ENCODE measurements at places on chromosomes 4 and X.

- no peak for DNase-seq
These were observed 140.7 kb upstream of the SMIM31 start for GRCh38 chr4:164613256-164613655.

DNA sequence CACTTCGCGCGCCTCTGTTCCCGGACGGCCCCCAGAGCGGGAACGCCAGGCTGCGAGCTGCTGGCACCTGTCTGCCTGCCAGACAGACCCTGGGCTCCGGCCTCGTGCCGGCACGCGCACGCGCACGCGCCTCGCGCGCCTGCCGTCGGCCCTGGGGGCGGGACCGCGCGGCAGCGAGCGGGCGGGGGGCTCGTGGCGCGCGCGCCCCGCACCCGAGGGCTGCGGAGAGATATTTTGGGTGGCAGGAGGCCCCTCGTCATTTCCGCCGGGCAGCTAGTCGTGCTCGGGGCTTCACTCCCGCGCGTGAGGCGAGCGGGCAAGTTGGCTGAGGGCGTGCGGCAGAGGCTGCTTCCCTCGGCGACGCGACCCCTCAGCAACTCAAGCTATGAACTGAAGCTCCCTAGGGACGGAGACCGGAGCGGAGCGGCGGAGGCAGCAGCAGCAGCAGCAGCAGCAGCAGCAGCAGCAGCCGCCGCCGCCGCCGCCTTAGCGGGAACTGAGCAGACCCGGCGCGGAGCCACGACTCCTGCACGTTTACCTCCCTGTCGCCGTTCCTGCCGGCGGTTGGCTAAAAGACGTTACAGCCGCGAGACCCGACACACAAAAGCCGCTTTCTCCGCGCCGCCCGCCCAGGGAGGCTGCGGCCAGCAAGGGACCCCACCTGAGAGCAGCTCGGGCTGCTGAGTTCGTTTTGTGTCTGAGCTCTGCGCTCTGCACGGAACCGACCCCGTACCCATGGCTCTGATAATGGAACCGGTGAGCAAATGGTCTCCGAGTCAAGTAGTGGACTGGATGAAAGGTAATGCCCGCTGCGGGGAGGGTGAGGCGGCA is at the start of gene CNKSR2:
Gene CNKSR2 (plus strand): TSS at position 256 of the 831 bp plus-strand sequence. CDS start 480 bp downstream, at position 736.
- DNase-seq, result peak; percentile 11

DNA sequence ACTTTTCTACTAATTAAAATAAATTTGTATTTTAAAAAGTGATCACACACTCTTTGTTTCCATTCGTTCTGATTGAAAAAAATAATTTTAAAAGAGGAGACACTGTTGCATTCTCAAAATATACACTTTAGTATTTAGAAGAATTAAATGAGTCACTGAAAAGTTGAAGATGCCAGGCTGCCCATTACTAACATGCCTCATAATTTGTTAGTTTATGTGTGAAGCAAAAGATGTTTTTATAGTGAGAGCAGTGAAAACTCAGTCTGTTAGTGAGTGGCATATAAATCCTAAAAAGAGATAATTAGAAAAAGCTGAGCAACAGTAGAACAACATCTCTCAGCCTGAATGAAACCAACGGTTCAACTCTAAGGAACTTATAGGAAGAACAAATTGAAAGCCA is 143.4 kb downstream of the CDS1 start:
- no peak for DNase-seq

DNA sequence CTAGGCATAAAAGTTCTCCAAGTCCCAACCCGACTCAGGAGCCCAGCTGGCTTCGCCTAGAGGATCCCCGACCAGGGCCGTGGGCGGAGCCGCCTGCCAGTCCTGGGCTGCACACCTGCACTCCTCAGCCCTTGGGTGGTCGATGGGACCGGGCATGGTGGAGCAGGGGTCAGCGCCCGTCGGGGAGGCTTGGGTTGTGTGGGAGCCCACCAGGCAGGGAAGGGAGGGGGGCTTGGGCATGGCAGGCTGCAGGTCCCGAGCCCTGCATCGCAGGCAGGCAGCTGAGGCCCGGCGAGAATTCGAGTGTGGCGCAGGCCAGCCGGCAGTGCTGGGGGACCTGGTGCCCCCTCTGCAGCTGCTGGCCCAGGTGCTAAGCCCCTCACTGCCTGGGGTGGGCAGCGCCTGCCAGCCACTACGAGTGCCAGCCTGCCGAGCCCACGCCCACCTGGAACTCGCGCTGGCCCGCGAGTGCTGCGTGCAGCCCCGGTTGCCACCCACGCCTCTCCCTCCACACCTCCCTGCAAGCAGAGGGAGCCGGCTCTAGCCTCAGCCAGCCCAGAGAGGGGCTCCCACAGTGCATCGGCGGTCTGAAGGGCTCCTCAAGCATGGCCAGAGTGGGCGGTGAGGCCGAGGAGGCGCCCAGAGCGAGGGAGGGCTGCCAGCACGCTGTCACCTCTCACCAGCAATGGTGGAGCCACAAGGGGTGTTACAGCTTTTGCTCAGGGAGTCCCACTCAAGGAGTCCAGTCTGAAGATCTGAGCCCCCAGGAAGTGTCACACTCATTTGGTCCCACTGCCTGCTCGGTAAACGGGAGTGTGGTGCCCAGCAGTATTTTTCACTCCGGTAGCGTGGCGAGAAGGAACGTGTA is 38.9 kb downstream of the SPRY1 start:
- no peak for DNase-seq

- DNase-seq, result no peak
These were observed 128.6 kb upstream of the MAP9 start for GRCh38 chr4:155505321-155505720.

- no peak for DNase-seq
These were observed 195.9 kb downstream of the SCFD2 start for GRCh38 chr4:53169695-53170617.

- DNase-seq, result no peak
These were observed 19.7 kb downstream of the TLR7 start for GRCh38 chrX:12886545-12886944.

GRCh38 chr4:90584051-90584450 is 456.9 kb downstream of the CCSER1 start:
- no peak for DNase-seq

DNA sequence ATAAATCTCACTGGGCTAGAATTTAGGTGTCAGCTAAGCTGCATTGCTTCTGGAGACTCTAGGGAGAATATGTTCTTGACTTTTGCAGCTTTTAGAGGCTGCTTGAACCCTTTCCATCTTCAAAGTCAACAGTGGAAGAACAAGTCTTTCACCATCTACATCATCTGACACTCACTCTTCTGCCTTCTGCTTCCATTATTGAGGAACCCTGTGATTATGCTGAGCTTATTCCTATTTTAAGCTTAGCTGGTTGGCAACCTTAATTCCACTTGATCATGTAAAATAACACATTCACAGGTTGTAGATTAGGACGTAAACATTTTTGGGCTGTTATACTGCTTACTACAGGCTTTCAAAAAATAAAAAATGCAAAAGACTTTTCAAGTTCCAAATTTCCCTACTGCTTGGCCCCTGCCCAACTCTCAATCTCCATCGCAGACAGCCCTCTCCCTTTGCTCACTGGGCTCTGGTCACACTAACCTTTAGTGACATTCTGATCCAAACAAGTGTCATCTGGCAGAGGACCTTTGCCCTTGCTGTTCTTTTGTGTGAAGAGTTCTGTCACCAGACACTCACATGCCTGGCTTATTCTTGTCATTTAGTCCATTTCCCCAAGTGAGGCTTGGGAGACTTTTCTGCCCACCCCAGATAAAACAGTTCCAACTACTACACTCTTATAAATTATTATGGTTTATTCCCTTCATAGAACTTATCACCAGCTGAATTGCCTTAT is 1056.0 kb downstream of the STIM2 start:
- DNase-seq, result no peak

GRCh38 chrX:108029928-108030711 is 14.7 kb upstream of the VSIG1 start:
- DNase-seq, result no peak

- no peak for DNase-seq
These were observed 119.5 kb upstream of the LIMCH1 start for GRCh38 chr4:41418444-41418843.

DNA sequence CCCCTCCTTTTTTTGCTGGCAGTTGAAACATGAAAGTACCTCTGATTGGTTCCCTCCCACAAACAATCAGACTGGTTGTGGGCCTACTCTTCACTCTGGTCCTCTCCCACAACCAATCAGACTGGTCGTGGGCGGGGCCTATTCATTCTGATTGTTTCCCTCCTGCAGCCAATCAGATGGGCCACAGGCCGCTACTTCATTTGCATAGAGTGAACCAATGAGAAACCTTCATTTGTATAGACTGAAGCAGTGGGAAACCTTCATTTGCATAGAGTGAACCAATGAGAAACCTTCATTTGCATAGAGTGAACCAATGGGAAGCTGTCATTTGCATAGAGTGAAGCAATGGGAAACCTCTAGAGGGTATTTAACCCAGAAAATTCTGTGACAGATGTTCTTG is 55.2 kb downstream of the TRMT44 start:
- no peak for DNase-seq

- DNase-seq, result peak; percentile 46
These were observed 52.9 kb downstream of the TRIM2 start for GRCh38 chr4:153257151-153257620.

- peak; percentile 36 for DNase-seq
These were observed 1.3 kb downstream of the NAF1 start for GRCh38 chr4:163165217-163166017.

GRCh38 chr4:169634975-169635374 is 14.6 kb downstream of the CLCN3 start:
- peak; percentile 93 for DNase-seq

All from epithelial cell of esophagus (primary cell).